ENCODE measurements at places on chromosomes 7 and 10.

DNA sequence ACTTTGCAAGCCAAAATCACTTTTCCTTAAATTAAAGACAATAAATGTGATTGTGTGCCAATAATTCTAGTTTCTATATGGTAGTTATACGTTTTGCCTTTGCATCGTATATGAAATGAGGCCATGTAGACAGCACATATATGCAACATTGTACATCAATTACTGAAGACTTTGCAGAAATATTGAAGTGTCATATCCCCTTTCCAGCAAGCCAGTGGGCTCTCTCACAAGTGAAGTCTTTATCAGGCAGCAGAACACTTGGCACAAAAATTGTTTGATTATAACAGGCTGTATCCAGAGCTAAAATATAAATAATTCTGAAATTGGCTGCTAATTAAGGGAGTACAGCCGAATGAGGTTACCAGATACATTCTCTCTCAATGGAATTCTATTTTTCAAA, 588.6 kb upstream of the SEMA3D start:
- no peak for DNase-seq

DNA sequence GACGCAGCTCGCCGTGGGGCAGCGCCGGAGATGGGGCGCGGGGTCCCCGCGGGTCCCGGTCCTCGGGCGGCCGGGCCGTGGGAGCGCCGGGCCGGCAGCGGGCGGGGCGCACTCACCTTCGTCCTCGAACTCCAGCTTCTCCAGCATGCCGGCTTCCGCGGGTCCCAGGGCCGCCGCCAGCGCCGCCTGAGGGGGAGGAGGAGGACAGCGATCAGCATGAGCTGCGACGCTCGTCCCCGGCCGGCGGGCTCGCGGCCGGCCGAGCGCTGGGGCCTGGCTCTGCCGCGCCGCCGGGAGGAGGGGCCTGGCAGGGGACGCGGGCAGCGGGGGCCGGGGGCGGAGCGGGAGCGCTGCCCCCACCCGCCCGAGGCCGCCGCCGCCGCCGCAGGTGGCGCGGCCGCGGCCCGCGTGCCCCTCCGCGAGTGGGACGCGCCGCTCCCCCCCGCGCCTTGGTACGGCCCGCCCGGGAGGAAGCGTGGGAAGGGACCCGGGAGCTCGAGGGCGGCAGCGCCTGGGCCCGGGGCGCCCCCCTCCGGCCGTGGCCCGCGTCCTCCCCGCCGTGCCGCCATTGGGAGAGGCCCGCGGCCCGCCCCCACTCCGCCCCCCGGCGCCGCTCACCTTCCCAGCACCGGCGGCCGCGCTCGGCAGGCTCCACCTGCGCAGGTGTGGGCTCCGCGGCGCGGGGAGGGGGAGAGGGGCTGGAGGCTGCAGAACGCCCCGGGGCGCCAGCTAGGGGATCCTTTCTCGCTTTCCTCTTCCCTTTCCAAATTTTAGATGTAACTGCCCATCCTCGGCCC, 112.5 kb upstream of the RHEB start:
- peak; percentile 78 for DNase-seq

DNA sequence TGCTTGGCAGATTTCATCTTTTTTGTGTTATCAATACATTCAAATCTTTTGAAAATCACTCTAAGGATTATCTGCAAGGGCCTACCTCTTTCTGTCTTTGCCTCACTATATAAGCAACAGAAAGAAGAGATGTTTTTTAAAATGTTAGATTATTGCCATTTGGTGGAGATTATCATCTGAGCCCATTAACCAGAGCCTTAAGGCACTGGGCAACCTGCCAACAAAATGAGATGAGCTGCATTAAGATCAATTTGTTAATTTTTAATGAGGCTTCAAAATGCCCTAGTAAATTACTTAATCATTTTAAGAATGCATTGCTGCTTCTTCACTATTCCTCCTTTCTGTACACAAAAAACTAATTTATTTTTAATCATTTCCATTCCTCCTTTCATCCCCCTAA, 314.1 kb downstream of the SNX13 start:
- no peak for DNase-seq

DNA sequence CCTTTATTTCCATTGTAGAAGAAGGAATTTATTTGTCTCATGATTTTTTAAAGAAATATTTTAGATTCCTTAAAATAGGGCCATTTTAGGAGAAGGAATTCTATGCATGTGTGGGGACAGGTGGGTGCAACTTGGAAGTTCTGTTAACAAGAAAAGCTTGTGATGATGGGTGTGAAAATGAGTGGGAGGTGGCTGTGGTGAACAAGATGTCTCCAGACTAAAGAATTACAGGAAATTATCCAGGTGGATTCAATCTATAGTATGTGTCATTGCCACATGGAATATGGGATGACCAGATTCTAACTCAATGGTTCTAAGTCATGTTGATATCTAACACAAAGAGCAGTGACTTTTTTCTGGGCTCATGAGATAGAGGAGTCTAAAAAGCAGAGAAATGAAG, 229.6 kb upstream of the IGFBP3 start:
- DNase-seq: no peak

DNA sequence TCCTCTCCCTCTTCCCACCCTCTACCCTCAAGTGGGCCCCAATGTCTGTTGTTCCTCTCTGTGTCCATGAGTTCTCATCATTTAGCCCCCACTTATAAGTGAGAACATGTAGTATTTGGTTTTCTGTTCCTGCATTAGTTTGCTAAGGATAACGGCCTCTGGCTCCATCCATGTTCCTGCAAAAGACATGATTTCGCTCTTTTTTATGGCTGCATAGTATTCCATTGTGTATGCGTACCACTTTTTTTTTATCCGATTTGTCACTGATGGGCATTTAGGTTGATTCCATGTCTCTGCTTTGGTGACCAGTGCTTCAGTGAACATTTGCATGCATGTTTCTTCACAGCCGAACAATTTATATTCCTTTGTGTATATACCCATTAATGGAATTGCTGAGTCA, 51.7 kb upstream of the ATP6V0A4 start:
- no peak for DNase-seq

- DNase-seq: no peak
Measured at GRCh38 chr10:92999191-92999590, 61.4 kb upstream of the CYP26C1 start.

GRCh38 chr7:75611557-75612178, 119.5 kb downstream of the SPDYE5 start:
- DNase-seq: no peak

DNA sequence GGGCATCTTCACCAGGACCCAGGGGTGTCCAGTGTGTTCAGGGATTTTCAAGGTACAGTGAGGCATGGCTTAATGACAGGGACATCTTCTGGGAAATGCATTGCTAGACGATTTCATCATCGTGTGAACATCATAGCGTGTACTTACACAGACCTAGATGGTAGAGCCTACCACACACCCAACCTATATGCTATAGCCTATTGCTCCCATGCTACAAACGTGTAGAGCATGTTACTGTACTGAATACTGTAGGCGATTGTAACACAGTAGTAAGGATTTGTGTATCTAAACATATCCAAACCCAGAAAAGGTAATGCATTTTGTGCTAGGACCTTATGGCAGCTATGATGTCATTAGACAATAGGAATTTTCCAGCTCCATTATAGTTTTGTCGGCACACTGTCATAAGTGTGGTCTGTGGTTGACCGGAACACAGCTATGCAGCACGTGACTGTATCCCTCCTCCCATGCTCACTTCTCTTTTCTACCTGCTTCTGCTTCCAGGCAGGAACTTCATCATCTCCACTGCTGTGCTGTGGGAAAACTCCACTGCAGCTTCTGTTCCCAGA, 416.2 kb upstream of the NFE2L3 start:
- DNase-seq: no peak

GRCh38 chr7:13821152-13821787, 168.2 kb downstream of the ETV1 start:
- DNase-seq: no peak

GRCh38 chr10:31708046-31708445, 220.6 kb downstream of the ARHGAP12 start:
- no peak for DNase-seq

GRCh38 chr10:28386503-28386868, 83.6 kb upstream of the MPP7 start:
- DNase-seq: no peak

DNA sequence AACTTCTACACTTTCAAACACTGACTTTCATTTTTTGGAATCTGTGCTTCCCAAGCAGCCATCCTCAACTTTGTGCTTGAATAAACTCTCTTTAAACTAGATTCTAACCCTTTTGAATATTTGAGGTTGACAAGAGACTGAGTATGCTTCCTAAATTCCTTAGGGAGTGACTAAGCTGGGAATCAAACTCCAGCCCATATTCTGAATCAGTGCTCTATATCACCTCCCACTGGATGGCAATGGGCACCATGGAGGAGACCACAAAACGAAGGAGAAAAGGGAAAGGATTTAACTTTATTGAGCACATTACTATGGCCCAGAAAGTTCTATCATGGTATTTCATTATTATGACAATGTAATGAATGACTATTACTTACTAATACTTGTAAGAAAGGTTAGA, 17.2 kb upstream of the SLC26A4 start:
- no peak for DNase-seq

GRCh38 chr7:84204655-84205054, 10.1 kb upstream of the SEMA3A start:
- no peak for DNase-seq

GRCh38 chr7:94675356-94675755, 19.4 kb upstream of the SGCE start:
- no peak for DNase-seq

DNA sequence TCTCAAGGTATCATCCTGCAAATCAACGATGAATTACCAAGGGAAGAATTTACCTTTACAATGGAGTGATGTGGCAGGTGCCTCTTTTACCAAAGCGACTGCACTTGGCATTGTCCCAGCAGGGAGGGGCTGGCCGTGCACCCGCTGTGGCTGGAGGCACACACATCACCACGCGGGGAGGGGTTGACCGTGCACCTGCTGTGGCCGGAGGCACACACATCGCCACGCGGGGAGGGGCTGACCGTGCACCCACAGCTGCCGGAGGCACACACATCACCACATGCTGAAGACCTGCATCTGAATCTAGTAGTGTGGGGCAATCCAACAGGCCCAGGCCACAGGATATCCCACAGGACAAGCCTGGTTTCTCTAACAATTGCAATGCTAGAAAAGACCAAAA, 493.5 kb downstream of the DNAJB6 start:
- no peak for DNase-seq

GRCh38 chr10:76428551-76429367, 997.3 kb downstream of the LRMDA start:
- no peak for DNase-seq

- DNase-seq: no peak
Measured at GRCh38 chr10:118332236-118332635, 9.9 kb downstream of the FAM204A start.

DNA sequence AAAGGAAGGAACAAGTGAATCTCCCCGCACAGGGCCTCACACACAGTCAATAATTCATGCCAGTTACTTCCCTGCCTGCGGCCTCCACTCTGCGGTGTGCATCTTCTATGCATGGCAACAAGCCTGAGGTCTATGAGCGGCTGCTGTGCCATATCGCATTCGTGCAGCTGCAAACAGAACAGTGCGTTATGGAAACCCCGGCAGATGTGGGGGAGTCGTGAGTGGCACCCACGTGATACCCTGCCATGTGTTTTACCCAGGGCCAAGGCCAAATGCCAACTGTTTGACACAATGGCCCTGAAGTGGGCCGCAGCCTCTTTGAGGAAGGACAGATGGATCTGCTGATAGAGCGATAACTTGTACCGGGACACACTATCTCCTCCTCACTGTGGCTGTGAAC, 13.4 kb downstream of the TNS3 start:
- no peak for DNase-seq

DNA sequence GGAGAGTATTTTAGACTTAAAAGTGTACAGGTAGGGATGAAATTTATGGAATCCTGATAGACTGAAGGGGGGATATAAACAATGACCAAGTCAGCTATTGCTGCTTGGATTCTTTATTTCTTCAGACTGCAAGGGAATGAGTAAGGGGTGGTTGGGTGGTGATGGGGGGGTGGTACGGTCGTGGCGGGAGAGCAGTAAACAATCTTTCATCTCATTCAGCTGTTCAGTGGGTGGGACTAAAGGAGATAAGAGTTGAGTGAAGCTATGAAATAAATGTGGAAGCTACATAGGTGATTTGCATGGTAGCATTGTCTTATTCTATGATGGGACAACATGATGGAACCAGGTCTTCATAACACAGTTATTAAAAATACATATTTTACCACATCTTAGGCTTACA, 1.8 kb downstream of the SEPTIN7 start:
- DNase-seq: no peak

DNA sequence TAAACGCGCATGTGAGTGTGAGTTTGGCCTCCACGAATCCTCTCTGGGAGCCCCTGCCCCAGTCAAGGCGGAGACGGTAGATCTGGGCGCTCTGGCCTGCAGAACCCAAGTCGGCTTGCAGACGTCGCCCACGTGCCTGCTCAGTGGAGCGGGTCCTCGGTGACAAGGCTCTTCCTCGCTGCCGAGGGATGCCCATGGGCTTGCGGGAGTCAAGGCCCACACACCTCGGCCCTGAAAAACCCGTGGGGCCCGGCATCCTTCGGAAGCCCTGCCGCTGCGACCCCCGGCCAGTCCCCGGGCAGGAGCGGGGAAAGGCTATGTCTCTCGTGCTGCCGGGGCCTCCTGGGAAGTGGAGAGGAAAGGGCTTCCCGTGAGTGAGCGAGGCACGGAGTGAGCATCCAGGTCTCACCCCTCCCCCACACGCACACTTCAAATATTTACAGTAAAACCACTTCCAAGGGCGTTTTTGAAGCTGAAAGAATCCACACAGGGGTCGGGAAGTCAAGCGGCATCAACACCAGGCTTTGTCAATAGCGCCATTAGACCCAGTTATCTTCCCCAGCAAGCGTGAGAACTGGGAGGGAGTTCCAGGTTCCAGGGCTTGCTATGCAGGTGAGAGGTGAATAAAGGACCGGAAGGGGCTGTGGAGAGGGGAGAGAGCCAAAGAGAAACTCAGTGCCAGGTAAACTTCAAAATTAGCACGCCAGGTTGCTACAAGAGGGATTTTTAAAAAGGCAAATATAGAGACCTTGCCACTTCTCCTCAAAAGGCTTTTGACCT, 1.1 kb upstream of the MNX1 start:
- DNase-seq: no peak

DNA sequence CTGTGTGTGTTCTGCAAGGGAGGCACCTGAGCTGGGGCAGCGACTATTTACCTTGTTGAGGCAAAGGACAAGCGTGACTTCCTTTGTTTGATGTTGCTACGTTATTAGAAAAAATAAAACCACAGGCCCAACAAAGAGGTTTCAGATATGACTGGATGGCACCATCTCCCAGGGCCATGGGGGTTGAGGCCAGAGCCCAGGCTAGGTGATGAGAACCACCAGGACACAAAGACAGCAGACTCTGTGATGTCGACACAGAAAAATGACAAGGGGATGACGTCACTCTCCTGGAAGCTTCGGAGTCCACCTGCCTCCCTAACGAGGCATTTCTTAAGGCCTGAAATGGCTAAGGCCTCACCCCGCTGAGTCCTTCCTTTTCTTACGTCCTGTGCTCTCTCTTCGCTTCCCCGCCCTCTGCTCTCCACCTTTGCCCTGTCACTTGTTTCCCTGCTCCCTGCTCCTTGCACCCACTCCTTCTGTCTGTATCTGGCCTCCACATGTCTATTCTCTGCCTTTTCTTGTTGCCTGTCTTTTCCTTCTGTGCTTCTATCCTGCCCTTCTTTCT, 83.0 kb upstream of the ADRB1 start:
- DNase-seq: peak; percentile 4

- DNase-seq: no peak
Measured at GRCh38 chr10:34736976-34737771, 77.9 kb downstream of the PARD3 start.

All from stimulated activated CD4-positive, alpha-beta T cell treated with anti-CD3 and anti-CD28 coated beads, Interleukin-4, amount 100 ng/mL, for 48 hours (primary cell).